Astrocyte of the cerebellum (primary cell): ENCODE measurements at places on chromosomes 16 and 17.

DNA sequence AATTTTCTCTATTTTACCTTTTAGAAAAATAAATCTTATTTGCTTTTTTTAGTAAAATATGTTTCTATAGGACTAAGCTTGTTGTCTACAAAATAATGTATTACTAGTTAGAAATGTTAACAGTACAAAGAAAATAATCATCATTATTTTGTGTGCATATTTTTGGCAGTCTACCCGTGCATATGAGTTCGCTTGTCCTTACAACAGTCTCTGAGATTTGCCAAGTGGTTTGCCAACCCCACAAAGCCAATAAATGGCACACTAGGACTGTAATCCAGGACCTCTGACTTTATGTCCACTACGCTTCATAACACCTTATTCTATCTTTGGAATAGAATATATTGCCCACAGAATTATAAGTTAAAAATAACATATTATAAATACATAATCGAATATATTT lies 152.0 kb downstream of the KCNJ2 start:
- DNase-seq = no peak

DNA sequence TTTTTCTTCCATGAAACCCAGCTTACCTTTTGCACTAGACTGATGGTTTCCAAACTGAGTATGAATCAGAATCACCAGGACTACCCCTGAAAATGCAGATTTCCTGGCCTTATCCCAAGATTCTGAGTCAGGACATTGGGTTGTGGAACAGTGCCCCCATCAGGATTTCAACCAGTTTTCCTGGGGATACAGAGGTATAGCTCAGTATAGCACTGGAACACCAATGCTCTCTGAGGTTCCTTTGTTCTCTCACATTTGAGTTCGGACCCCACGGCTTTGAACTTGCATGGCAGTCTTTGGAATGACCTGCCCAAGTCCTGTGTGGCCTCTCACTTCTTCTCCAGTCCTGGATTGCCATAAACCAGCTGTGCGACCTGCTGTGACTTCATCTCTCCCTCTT lies 12.8 kb upstream of the CCL8 start:
- DNase-seq = peak; percentile 74

GRCh38 chr16:10228779-10229178 lies 46.6 kb upstream of the GRIN2A start:
- no peak for DNase-seq

- no peak for DNase-seq
These were observed 139.5 kb upstream of the PMFBP1 start for GRCh38 chr16:72311426-72311825.

DNA sequence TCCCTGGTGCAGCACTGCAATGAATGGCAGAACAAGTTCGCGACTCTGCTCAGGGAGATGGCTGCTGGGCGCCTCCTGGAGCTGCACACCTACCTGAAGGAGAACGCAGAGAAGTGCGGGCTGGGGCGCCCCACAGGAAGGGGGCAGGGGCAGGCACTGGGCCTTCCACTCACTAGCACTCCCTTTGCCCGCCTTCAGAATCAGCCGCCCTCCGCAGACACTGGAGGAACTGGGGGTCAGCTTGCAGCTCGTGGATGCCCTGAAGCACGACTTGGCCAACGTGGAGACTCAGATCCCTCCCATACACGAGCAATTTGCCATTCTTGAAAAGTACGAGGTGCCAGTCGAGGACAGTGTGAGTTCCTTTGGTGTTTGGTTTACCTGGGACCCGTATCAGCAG lies 46.4 kb downstream of the DNAH2 start:
- no peak for DNase-seq

DNA sequence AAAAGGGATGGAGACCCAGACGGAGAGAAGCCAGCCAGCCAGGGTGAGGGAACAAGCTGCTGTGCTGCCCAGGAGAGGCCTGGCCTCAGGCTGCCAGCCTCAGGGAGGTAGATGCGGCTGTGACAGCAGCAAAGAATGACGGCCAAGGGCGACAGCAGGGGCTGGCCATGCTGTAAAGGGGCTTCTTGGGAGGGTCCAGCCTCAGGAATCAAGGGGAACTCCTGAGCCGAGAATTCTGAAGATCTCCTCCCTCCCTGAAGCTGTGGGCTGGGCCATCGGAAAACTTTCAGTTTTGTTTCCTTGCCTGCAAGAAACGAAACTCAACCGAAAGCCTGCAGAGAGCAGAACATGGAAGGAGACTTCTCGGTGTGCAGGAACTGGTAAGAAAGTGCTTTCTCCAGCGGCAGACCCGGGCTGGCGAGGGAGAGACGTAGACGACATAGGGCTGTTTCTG lies at the start of gene XAF1:
Gene XAF1, plus strand, starts transcription at position 316 of the 454 bp plus-strand sequence. Its CDS starts 33 bp downstream, at position 349.
- no peak for DNase-seq

DNA sequence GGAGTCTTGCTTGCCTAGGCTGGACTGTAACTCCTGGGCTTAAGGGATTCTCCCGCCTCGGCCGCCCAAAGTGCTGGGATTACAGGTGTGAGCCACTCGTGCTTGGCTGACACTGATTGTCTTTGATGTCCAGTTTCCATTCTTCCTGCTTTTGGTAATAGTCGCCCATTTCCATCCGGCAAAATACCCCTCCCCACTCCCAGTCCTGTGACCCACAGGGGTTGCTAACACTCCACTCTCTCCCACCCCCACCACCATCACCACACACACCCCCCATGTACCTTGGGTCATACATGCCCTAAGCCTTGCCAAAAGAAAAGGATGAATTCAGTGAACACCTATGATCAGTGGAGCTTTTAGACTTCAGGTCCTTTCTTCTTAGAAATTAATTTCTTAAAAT lies 52.8 kb upstream of the MYH10 start:
- DNase-seq = no peak

- DNase-seq = no peak
These were observed 185.5 kb upstream of the DYNLRB2 start for GRCh38 chr16:80355335-80355734.

DNA sequence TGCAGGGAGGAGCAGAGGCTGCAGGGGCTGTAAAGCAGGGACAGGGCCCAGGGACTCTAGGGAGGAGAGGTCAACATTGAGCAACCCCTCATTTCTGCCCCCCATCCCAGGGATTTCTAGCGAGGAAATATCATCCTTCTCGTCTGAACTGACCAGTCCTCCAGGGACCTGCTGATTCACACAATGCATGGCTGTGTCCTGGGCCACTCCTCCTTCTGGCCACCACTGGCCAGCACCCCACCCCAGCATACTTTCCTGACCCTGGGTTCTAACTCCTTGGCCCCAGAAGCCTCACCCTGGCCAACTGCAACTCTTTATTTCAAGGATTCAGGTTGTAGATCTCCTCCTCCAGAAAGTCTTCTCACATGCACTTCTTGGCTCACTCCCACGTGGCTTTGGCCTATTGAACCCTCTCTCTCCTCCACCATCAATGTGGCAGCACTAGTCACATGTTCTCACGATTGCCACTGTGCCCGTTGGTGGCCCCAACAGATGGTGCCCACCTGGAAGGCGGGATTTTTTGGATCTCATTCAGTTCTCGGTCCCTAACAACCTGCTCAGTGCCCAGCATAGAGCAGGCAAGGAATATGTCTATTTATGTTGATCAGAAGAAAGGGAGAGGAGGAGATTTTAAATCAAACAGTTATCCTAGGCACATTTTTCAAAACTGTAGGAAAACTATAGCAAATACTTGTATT lies 41.5 kb downstream of the CUEDC1 start:
- DNase-seq = no peak

GRCh38 chr17:18933102-18934058 lies 18.6 kb upstream of the SLC5A10 start:
- DNase-seq = no peak

DNA sequence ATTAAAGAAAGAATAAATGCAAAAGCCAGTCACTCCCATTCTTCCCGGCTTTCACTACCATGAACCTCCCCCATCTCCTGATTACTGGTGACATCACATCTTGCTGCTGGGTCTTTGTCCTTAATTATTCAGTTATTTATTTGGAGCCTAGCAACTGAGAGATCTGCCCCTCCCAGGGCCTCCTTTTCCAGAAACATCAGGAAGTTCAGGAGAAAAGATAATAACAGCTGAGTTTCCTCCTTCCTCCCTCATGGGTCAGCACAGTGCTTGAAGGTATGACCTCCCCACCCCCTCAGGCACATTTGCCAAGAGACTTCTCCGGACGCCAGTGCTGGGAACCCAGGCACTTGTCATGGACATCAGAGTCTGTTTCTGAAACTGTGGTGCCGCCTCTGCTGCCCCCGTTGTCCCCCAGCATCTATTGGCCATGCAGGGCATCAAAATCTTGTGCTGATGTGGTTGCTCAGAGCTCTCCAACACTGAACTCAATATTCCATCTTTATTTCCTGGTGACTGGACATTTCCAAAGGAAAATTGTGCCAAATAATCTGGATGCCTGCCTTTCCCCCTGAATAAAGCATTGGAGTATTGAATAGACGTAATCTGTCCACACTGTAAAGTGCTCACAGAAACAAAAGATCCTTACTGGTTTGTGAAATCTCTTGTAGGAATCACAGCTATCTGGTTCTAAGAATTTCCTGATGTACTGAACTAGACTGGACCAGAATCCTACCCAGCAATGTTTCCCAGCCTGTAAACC lies 71.8 kb downstream of the ZNF18 start:
- DNase-seq = no peak

- DNase-seq = no peak
These were observed 1.0 kb downstream of the BAHCC1 start for GRCh38 chr17:81396278-81396721.

GRCh38 chr17:50604513-50604912 lies 30.2 kb upstream of the ABCC3 start:
- DNase-seq = peak; percentile 38

DNA sequence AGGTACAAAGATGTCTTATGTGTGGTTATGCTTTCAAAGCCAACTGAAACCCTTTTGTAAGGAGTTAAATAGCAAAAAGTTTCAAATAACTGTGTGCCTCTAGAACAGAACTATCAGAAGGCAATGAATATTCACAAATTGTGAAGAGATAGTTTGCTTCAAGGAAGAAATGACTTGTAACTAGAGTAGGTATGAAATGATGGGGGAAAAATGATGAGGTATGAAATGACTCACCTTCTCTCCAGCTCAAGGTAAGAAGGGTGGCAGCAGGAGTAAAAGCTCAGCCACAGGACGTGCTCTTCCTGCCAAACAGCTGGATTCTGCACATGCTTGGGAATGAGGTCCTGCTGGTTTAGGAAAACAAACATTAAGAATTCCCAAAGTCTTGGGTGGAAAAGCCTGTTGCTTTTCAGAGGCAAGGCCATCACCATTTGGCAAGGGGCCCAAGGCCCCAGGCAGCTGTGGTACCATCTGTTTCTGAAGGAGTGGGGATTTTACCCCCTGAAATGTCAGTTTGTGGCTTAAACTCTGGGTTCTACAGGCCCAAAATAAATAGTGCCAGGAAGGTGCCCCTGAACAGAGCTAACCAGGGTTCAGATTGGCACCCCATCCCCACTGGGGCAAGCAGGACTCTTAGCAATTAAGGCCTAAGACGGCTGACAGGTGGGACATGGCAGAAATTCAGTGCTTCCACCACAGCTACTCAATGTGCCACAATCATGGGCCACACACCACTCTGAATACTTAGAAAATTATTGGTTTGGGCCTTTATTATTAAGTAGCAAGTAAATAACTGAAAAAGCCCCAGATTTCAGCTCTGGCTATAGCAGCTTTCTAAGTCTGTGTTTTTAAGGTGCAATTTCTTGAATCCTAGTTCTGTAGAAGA lies 13.3 kb downstream of the HERPUD1 start:
- DNase-seq = no peak

DNA sequence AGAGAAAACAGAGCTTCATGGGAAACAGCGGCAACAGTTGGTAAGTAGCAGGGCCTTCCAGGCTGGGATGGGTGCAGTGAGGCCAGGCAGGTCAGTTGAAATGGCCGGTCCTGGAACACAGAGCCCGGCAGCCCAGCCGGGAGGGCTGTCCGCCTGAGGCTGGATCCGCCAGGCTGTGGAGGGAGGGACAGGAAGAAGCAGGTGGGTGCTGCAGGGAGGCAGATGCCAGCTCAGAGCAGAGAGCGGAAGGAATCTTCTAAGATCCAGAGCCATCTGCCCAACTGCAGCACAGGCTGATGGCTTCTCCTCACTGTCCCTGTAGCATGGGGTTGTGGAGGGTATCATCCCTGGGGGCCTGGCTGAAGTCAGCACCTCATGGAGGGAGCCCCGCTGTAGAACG lies 599 bp downstream of the RNF112 start:
- DNase-seq = no peak

- DNase-seq = no peak
These were observed 20.9 kb upstream of the IL17C start for GRCh38 chr16:88617268-88618031.

DNA sequence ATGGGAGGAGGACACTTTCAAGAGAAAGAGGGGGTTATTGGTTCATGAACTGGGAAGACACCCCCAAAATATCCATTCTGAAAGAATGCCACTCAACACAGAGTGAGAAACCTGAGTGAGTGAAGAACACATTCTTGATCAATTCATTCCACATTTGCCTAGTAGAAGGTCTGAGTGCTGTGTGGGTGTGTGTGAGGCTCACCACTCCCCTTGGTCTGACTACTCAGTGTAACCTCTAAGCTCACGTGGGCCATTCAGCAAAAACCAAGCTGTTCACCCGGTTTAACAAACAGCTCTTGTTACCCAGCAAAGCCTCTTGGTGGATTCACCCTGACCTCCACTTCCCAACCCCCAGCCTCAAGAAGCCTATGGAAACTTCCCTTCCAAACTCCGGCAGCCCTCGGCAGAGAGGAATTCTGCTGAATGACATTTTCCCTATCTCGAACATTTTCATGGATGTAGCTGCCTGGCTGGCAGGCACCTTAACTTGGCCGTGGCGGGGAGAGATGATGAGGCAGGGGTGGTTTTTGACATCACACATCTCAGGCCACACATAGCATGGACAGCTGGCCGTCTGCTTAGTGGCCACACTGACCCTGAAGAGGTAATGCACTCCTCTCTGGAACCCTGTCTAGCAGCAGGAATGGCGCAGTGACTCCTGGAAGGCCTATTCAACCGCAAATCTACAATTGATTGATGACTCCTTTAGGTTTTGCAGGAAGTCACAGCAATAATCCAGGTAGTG lies 11.6 kb downstream of the ST6GALNAC1 start:
- no peak for DNase-seq

- DNase-seq = no peak
These were observed 61.6 kb downstream of the TNFRSF13B start for GRCh38 chr17:16910341-16910740.

- no peak for DNase-seq
These were observed 74.3 kb downstream of the KANSL1 start for GRCh38 chr17:46118964-46119363.

DNA sequence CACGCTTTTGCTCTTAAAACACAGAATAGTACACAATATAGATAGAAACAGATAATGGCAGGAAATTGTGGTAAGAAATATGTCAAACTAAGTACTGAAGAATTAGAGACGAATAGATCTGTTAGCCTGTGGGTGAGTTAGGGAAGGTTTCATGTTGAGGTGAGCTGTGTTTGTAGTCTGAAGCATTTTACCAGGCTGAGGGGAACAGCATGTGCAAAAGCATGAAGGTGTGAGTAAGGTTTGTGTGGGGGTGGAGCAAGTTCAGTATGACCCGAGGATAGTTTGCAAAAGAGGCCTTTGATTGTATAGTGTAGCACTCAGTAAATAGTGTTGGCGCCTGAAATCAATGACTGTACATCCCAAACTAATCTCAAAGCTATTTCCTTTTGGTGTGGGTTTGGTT lies 13.8 kb downstream of the IGSF6 start:
- no peak for DNase-seq

GRCh38 chr16:73887911-73888310 lies 408.7 kb upstream of the PSMD7 start:
- DNase-seq = no peak
